Substantia nigra (tissue), 51 donors: ENCODE measurements at places on chromosomes 11 and 22.
A peak's percentile ranks its signal among the peaks of the same experiment; 100 is the strongest.

DNA sequence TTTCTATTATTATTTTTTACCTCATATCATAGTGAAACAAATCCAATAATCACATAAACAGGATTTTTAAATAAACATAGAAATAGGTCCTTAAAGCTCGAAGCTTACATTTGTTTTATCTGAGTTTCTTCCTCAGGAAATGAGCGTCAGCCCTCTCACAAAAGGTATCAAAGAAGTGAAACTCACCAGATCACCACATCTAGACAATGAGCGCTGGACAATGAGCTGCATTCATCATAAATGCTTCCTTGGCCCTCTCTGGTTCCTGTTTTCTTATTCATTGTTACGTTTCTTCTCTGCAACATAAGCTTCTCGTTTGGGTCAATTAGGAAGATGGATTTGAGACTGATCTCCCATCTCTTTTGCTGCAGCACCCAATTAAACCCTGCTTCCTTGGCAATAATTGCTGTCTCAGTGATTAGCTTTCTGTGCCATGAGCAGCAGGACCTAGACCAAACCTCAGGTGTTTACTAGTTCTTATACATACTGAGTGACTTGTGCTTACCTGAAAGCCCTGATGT, 649.9 kb upstream of the LUZP2 start:
- no peak for DNase-seq

DNA sequence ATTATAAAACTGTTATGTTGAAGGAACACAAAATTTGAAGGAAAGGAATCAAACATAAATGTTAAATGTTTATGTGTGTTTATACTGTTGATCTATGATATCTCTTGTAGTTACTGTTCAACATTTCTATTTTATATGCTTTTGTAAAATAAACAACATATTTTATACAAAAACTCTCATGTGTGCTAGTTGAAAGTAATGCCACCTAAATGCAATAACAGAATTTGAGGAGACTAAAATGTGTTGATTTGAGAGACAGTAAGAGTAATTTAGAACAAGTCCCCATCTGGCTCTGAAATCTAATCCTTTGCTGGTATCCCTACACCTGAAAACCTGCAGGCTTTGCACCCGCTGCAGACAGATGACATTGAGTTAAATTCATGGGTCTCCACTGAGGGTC, 95.7 kb upstream of the TOP3B start:
- no peak for DNase-seq

GRCh38 chr22:38638216-38638615, 18.0 kb downstream of the FAM227A start:
- DNase-seq, result no peak

DNA sequence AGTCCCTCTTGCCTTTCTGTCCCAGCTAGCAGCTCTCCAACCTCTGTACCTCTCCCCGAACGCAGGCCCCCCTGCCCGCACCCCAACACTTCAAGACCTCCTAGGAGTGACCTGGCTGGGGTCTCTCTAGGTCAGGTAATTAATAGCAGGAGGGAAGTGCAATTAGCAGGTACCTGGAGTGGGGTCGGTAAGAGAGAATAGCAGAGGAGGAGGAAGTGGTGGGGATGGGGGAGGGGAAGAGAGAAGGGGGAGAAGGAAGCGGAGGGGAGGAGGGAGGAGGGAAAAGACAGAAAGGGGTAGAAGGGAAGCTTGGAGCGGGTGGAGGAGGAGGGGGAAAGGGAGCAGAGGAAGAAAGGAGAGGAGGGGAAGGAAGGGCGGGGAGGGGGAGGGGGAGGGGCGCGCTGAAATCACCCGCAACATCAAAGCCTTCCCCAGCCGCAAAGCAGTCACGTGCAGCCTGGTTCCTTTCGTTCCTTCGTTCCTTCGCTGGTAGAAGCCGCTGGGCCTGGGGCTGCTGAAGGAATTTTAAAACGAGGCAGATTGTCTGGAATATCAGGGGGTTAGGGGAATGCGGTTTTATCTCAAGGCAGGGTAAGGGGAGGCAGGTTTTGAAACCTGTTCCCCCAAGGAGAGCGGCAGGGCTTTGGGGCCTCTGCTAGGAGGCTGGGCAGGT, 29.3 kb upstream of the TCF20 start:
- no peak for DNase-seq

DNA sequence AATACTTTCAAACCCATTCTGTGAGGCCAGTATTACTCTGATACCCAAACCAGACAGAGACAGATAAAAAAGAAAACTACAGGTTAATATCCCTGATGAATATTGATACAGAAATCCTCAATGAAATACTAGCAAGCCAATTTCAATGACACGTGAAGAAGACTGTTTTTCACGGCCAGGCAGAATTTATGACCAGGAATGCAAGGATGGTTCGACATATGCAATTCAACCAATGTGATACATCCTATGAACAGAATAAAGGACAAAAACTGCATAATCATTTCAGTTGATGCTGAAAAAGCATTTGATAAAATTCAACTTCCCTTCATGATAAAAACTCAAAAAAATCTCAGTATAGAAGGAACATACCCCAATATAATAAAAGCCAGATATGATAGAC, 44.5 kb downstream of the SLC22A24 start:
- DNase-seq, result no peak

- no peak for DNase-seq
These were observed 525.1 kb downstream of the BRD1 start for GRCh38 chr22:49302530-49302929.

DNA sequence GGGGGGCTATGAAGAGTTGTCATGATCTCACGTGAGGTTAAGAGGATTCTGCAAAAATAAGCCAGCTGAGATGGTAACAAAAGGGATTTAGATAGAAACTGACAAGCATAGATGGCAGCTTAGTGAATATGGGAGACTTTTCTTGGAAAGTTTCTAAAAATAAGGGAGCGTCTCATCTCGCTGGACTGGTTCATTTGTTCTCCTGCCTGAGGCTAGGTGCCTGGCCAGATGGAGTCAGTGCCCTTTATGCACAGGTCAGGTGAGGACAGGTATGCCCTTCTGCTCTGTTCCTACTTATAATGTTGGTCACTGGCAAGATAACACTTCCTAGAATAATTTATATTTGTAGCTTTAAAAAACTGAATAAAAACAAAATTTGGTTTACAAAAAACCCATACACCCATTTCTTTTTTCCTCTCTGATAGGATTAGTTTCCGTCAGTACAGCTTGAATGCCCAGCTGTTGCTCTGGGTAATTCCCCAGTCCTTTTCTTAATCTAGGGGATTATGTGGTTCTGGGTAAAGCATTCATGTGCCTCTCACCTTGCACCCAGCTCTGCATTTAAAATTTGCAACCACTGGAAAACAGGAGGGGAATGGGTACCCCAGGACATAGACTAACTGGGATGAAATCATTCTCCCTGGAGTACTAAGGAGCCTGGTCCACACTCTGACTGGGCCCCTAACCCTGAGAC, 90.0 kb downstream of the AMOTL1 start:
- DNase-seq, result no peak

DNA sequence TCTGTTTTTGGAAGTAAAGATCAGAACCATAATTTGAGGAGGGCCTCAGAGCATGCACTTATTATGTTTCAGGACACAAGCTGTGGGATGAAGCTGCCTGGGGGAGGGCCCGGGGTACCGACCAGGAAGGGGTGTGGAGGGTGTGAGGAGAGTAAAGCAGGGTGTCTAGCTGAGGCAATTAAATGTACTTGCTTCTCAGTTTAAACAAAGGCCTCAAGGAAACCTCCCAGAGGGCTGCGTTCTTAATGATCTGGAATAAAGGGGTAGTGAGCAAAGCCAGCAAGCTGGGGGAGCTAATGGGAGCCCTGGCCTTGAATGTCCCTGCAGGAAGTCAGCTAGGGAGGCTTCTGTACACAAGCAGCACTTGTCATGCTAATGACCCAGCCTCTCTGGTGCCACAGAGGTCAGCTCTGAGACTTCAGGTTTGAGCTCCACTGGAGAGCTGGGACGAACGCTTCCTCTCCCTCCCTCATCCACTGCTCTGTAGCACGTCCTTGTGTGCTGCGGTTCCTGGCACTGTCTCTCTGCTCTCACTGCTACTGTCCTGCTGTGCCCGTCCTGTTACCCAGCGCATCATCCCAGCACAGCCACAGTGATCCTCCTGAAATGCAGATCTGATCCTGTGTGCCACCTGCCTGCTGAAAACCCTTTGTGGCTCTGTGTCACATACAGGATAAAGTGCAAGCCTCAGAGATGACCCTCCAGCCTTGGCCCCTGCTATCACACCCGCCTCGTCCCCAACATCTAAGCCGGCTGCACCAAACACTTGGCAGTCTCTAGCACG, 159.7 kb downstream of the DBX1 start:
- peak; percentile 43 for DNase-seq

GRCh38 chr11:9180784-9181183, 84.4 kb downstream of the DENND5A start:
- no peak for DNase-seq

DNA sequence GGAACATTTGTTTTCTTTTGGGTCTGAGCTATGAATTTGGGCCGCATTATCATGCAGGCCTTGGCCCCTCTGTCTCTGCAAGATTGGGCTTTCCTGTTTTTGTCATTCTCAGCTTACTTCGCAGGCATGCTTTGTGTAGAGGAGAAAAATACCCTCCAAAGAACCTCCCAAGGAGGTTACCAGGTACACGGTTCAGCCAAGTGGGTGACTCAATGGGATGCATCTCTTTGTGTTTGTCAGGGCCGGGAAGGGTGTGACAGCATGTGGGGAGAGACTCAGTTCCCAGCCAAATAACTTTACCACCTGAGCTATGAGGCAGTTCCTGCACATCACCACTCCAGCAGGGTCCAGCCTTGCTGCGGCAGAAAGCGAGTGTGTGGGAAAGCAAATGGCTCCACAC, 47.8 kb upstream of the CLDN5 start:
- no peak for DNase-seq

DNA sequence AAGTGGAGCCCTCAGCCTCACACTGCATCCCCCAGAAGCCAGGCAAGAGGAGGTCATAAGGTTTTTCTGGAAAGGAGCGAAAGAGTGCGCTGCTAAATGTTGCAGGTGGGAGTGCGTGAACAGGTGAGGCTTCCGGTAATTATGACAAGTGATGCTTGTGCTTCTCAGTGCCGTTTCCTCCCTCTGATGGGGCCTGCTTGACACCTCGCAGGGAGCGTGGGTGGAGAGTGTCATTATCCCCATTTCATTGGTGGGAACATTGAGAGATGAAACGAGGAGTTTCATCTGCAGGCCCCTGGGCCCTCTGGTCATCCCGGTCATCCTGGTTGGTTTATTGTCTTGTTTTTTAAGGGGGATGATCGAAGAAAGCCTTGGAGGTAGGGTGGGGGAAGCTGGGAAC, 57.5 kb downstream of the BCR start:
- DNase-seq, result no peak

- DNase-seq, result no peak
These were observed 19.6 kb downstream of the VPS37C start for GRCh38 chr11:61141601-61142028.

- no peak for DNase-seq
These were observed 14.5 kb upstream of the P4HA3 start for GRCh38 chr11:74325649-74326645.

DNA sequence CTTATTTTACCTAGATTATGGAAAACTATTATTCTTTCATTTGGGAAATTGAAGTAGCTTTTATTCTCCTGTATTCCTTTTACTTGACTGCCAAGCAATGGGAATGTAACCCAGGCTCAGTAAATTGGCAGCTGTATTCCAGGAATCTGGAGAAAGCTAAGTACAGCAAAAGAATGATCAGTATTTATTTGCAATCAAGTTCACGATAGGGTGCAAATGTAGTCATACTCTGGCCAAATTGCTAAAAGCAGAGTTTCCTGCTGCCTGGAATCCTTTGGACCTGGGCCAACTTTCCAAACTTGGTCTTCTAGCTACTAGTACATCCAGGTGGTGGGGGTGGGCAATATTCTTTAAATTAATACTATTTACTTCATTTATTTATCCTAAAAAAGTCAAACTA, 286.0 kb upstream of the CTSC start:
- no peak for DNase-seq

GRCh38 chr11:104663190-104664140, 234.8 kb downstream of the CASP12 start:
- no peak for DNase-seq

- DNase-seq, result peak; percentile 59
These were observed 62.1 kb upstream of the NUP50 start for GRCh38 chr22:45101515-45102227.

- DNase-seq, result no peak
These were observed 12.5 kb upstream of the C1QTNF4 start for GRCh38 chr11:47606731-47607130.

DNA sequence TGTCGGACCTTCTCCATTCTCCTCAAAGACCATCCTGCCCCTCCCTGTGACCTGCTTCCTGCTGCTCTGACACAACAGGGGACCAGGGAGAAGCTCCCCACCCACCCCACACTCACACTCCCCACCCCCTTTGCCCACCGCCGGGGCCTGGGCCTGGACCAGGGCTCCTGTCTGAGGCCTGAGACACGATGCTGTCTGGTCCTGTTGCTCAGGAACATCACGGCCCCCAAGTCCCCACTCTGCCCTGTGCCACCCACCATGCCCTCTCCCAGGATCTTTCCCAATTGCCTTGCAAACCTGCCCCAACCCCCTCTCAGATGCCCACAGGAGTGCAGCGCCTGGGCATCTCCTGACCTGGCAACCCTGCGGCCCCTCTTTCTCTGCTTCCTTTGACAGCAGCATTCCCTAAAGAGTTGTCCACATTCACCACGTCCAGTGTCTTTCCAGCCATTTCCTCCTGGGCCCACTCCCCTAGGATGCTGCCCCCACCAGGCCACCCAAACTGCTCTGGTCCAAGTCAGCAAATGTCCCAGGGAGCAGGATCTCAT, 10.8 kb downstream of the CSF2RB start:
- no peak for DNase-seq

DNA sequence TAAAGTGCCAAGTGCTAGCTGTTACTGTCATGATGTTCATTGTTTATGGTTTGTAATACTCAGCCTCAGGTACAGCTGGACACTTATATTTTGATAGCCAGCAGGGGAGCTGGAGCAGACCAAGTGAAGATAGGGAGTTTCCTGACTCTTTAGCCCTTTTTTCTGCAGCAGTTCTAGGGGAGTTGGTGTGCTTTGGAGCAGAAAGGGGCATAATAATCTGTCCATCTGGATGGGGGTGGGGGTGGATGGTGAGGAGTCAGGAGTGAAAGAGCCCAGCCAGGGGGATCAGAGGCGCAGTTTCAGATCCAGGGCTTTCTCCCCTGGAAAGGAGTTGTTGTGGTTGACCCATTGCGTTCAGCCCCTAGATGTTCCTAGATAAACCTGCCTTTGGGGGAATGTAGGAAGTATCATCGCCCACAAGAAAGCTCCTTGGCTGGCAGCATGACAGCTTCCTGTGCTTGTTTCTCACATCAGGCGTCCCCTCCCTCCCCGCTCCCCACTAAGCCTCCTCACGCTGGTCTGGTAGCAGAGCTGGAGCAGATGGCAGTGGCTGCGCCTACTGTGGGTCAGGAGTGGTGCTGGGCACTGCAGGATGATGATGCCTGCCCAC, 41.9 kb downstream of the MED15 start:
- no peak for DNase-seq
